ENCODE measurements at places on chromosomes 16 and 17.

- no peak for DNase-seq
These were observed 6.4 kb upstream of the SOCS3 start for GRCh38 chr17:78366109-78366848.

DNA sequence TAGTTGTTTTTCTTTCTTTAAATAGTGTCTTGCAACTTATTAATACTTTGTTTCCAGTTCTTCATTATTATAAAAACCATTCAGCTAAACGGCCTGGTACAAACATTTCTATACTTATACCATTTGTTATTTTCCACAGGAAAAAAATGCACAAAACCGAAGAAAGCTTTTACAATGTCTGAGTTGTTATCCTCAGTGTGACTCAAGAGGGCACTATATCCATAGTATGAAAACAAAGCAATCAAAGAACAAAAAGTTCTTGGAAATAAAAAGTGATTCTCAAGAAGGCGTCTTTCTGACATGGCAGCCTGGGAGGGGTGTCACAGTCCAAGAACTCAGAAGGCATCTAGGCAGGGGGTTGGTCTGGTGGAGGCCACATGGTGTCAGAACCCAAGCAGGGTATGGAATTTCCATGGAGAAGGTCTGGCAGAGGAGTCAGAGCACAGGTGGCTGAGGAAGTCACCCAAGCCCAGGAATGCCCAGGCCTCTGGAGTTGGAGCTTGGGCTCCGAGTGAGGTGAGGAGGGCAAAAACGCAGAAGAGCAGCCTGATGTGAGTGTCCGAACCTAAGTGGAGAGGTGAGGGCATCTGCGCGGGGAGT is 70.9 kb upstream of the ATP2A3 start:
- DNase-seq, result no peak

DNA sequence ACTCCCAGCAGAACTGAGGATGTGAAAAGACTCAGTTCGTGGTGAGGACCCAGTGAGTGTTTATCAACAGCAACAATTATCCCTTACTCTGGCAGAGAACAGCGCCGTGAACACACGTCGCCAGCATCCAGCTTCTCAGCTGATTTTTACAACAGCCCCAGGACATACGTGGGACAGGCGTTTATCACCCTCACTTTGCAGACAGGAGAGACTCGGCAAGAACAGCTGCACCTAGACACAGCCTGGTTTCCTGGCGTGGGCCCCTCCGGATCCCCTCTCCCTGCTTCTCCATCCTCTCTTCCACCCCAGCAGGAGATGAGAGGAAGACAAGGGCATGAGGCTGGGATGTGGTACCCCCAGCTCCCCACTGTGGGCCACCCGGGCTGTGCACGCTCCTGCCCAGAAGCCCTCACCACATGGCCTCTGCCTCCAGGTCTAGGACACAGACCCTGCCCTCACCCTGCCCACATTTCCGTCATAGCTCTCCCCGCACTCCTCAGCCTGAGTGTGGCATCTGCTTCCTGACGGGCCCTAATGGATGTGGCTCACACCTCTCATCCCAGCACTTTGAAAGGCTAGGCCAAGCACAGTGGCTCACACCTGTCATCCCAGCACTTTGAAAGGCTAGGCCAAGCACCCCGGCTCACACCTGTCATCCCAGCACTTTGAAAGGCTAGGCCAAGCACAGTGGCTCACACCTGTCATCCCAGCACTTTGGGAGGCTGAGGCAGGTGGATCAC is 17.5 kb downstream of the ABR start:
- DNase-seq, result no peak

GRCh38 chr16:59252317-59252716 is 518.2 kb upstream of the GOT2 start:
- DNase-seq, result no peak

DNA sequence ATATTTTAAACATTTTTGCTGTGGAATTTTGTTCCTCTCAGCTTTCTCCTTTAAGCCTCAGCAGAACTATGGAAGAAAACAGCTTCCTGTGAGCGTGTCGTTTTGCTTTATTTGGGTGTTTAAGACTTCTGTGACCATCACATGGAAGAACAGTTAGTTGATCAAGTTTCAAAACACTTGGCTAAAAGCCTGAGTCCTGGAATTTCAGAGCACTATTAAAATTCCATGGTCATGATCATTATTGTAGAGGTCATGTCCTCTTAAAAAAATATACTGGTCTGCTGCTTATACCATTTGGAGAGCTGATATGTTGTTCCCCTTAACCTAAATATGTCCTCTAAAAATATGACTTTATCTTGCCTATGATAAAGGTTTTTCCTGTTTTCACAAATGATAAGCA is 12.6 kb upstream of the CDR2 start:
- peak; percentile 83 for DNase-seq

DNA sequence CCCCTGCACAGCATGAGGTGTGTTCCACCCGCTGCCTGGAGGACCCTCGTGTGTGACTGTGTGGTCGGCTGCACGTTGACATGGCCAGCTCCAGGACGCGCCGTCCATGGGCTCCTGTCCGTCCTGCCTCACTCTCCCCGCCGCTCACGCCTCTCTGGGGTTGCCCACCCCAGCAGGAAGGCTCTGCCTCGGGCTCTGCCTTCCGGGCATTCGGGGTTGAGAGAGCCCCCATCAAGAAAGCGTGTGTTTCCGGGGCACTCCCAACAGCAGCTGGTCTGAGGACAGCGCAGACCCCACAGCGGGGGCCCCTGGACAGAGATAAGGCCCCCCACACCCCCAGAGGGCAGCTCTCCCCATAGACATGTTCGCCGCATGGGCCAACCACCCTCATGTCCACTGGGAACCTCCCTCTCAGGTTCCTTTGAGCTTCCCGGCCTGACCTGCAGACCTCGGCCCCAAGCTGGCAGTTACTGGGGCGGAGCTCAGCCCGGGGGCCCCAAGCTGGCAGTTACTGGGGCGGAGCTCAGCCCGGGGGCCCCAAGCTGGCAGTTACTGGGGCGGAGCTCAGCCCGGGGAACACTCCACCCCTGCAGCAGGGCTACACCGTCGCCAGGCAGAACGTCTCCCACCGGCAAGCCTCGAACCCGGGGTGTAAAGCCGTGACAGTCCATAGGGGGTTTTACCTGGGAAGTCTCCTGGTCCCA is 8.4 kb upstream of the PIEZO1 start:
- no peak for DNase-seq

DNA sequence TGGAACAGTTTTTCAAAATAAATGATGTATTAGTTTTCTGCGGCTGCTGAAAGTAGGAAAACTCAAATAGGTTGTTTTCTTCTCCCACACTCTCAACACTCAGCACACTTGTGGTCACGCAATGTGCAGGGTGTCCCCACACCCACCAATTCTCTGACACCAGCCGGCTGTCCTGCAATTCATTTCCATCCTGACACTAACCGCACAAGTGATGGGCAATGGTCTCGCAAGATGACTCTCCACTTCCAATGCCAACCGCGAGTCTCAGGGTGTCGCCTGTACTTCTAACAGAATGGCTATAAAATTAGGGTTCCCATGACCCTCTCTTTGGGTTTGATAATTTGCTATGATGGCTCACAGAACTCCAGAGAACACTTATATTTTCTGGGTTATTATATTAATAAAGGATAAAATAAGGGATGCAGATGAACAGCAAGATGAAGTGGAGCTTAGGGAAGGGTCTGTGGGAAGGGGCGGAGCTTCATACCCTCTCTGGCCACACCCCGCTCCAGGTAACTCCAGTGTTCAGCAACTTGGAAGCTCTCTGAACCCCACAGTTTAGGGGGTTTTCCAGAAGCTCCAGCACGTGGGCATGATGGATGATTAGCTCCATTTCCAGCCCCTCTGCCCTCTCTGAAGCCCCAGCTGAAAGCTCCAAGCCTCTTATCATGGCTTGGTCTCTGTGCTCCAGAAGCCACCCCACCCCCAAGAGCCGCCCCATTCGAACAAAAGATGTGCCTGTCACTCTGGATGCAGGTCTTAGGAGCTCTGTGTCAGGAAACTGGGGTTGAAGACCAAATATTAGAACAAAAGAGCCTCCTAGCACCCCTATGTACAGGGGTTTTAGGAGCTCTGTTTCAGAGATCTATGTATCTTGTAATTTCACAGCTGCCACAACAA is 19.8 kb downstream of the TAF1C start:
- no peak for DNase-seq

DNA sequence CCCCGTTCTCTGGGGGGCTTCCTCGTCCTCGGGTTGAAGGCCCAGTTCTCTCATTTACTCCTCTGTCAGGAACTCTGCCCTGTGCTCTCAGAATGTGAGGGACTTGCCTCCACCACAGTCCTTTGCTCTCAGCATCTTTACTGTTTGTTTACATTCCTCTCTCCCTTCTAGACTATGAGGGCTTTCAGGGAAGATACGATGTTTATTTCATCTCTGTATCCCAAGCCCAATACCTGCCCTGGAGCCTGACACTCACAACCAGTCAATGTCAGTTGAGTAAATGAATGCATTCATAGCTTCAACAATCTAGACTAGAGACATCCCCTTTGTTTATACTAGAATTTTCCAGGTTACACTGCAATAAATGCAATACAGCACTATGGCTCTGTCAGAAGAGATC is 409.6 kb upstream of the CDH11 start:
- no peak for DNase-seq
